Activated CD8-positive, alpha-beta T cell treated with anti-CD3 and anti-CD28 coated beads for 36 hours (primary cell): ENCODE measurements at places on chromosomes 11 and 22. TPM values are rescaled to one million over a fixed set of nuclear protein-coding genes. Genes with fewer than 3 reads are reported as not detected.
A peak's percentile ranks its signal among the peaks of the same experiment; 100 is the strongest.

GRCh38 chr11:122706291-122707088 lies 51.0 kb downstream of the UBASH3B start:
- no peaks in the 10 kb centered on the region for H3K27me3 ChIP-seq
- peaks cover 25% of the 10 kb centered on the region for H3K36me3 ChIP-seq
- H3K4me1 ChIP-seq, result peaks cover 57% of the 10 kb centered on the region
- no peak for DNase-seq

DNA sequence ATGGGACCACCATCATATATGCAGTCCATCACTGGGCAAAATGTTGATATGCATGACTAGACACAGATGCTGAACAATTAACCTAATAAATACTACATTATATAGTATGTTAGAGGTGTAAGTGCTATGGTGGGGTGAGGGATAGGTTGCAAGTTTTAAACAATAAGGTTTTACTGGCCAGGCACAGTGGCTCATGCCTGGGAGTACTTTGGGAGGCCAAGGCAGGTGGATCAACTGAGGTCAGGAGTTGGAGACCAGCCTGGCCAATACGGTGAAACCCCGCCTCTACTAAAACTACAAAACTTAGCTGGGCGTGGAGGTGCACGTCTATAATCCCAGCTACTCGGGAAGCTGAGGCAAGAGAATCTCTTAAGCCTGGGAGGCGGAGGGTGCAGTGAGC lies 28.1 kb downstream of the F2 start:
- H3K27me3 ChIP-seq, result no peaks in the 10 kb centered on the region
- H3K27ac ChIP-seq, result no peak overlapping the region
- H3K36me3 ChIP-seq, result peaks cover 63% of the 10 kb centered on the region
- DNase-seq, result no peak
- H3K4me1 ChIP-seq, result no peaks in the 10 kb centered on the region

DNA sequence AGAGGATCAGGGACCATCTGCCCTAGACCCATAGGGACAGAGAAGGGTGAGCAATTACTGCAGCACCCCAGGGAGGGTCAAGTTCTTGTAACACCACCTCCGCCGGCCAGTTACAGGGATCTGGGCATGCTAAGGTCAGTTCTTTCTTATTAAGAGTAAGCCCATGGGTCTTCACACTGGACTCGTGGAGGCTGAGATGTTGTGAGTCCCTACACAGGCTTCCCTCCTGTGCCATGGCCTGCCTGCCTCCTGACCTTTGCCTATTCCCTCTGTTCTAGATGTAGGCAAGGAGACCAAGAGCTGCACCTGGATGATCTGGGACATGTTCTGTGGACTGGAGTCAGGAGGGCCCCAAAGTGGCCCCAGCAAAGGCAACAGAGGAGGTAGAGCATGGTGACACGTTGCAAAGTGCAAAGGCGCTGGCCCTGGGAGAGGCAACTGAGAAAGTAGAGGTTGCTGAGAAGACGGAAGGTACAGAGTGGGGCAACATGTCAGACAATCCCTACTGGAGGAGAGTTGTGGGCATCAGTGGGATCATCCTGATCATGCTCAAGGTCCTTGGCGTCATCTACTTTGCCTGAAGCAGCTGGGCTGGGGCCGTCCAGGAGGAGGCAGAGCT lies 16.3 kb upstream of the GNAZ start:
- H3K36me3 ChIP-seq, result no peaks in the 10 kb centered on the region
- DNase-seq, result no peak
- peaks cover 6% of the 10 kb centered on the region for H3K4me1 ChIP-seq
- H3K27me3 ChIP-seq, result peaks cover 11% of the 10 kb centered on the region
- no peak overlapping the region for H3K4me3 ChIP-seq
- no peak overlapping the region for H3K27ac ChIP-seq

- H3K27me3 ChIP-seq, result peaks cover 7% of the 10 kb centered on the region
- no peak overlapping the region for H3K4me3 ChIP-seq
- no peak overlapping the region for H3K27ac ChIP-seq
- H3K4me1 ChIP-seq, result no peaks in the 10 kb centered on the region
These were observed 30.8 kb downstream of the FEZ1 start for GRCh38 chr11:125465255-125465654.

The KRTAP5-2 gene
- not detected for total RNA-seq

DNA sequence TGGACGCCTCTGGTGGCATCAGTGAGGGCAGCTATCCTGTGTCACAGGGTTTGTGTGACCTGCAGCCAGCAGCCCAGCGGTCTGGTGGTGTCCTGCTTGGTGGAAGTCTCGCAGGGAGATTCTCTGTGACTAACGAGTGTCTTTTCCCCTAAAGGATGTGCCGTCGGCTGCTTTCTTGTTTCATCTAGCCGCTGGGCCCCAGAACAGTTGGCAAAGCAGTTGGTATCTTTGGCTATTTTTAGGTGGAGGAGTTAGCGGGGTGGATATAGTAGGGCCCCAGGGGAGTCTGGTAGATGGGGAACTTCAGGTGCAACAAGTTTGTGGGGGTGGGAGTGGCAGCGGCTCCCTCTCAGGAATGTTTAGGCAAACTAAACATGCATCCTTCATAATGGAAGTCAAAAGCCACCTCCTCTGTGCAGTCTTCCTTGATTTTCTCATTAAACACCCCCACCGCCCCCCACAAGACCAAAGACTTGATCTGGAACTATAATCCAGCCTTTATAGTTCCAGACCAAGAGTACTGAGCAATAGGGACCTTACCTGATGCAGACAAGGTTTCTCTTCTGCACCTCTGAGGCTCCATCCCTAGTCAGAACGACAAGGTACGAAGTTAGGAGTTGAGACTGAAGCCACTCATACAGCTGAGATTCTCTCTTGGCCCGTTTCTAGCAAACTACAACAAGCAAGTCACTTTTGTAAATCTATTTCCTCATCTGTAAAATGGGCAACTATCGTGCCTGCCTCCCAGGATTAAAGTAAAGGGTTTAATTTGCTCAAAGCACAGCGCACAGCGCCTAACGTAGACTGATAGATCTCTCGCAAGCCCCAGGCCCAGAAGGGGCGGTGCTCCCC lies 1.1 kb upstream of the PELI3 start:
- H3K27ac ChIP-seq, result peak overlapping the region; percentile 29
- no peaks in the 10 kb centered on the region for H3K27me3 ChIP-seq
- H3K4me3 ChIP-seq, result peak overlapping the region; percentile 75
- no peak for DNase-seq
- H3K36me3 ChIP-seq, result no peaks in the 10 kb centered on the region

- no peaks in the 10 kb centered on the region for H3K27me3 ChIP-seq
- H3K36me3 ChIP-seq, result peaks cover 7% of the 10 kb centered on the region
- H3K27ac ChIP-seq, result peak overlapping the region; percentile 6
- H3K4me3 ChIP-seq, result no peak overlapping the region
These were observed 15.7 kb upstream of the ADSL start for GRCh38 chr22:40330615-40331014.

GRCh38 chr11:88979641-88980040 lies 86.1 kb downstream of the GRM5 start:
- H3K27ac ChIP-seq, result no peak overlapping the region
- H3K36me3 ChIP-seq, result no peaks in the 10 kb centered on the region
- no peak for DNase-seq

DNA sequence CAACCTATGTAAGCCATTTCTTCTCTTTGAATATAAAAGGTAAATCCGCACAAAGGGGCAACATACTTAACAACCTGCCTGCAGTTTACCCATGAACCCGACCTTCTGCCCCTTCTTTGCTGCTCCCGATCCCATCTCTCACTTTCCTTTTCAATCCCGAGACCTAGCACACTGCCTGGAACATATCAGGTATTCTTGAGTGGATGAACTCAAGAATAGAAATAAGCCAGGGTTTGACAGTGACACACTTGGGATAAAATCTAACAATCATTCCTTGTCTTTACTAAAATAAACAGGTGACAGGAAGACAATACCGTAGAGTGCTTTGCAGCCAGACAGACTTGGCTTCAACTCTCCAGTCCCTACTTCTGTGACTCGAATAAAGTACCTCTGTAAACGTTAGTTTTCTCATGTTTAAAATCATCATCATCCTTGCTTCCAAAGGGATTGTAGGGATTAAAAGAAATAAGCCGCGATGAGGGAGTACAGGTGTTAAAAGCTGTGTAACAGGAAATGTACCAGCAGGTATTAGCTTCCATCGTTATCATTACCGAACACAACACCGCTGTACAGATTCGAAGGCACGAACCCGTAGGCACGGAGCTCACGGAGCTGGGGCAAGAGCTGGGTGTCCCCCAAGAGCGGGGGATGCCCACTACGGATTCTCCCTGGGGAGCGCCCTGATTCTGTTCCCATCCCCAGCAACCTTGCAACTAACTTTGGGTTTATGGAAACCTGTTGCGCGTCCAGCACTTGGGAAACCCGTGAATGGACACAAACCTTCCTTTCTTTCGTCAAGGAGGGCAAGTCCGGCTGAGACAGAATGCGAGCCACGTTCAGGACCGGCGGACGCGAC lies 720 bp downstream of the UFD1 start:
- peak overlapping the region; percentile 82 for H3K27ac ChIP-seq
- peak; percentile 33 for DNase-seq
- H3K4me3 ChIP-seq, result peak overlapping the region; percentile 99

The OR6A2 gene
- total RNA-seq, result 0.16 TPM
